ENCODE measurements at places on chromosomes 3 and 15. TPM values are rescaled to one million over a fixed set of nuclear protein-coding genes. Genes with fewer than 3 reads are reported as not detected.

KCNH8 gene
- total RNA-seq, result not detected

TM4SF18 gene
- total RNA-seq, result 1.3 TPM

DNA sequence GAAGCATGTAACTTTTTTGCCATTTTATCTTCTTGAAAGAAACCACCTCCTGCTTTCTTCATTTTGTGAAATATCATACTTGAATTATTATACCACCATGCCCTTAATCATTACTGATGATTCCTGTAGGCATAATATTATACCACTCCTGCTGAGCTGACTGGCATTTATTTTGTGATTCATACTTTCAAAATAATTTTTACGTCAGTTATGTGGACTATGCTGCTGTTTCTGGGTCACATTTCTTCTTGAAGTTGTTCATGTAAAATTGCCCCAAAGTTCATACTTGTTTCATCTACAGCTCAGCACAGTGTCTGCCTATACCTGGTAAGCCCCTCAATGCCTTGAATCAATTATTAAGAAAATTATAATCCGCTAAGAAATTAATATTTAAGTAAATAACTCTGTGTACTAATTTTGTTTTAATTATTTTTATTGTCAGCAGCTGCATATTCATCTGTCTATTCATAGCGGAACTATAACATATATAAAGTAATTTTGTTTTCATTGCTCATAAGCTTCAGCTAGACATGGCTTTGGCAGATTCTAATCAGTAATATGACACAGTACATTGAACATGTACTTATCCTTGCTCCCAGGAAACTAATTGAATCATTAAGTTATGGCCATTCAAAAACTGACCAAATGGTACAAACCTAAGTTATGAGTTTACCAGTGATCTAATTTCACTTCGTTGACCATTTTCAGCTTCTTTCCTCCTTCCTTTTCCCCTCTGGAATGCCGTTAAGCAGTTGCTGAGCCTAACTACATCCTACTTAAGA, 160.0 kb downstream of the NAALADL2 start:
- DNase-seq, result no peak

DNA sequence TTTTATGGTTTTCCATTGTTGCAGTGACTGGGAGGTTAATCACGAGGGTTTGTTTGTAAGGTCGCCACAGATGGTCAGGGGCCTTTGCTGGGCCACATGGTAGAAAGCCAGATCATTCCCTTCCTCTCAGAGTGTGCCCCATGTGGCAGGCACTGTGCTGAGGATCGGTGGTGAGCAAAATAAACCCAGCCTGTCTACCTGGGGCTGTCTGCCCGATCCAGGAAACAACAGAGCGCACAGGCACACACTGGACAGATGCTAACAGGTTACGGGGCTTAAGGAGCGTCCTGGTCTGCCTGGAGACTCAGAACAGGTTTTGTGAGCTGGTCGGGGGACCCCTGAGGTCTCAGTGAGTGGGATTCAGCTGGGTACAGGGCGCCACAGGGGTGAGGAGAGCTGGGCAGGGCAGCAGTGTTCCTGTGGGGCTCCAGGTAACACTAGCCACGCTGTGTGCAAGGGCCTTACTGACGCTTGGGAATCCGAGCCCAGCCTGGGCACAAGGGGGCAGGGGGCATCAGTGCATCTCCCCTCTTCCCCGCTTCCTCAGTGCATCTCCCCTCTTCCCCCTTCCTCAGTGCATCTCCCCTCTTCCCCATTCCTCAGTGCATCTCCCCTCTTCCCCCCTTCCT, 136.4 kb downstream of the DNAJB8 start:
- no peak for DNase-seq

- no peak for DNase-seq
Measured at GRCh38 chr3:34727700-34728099, 911.6 kb upstream of the ARPP21 start.

- DNase-seq, result peak; percentile 89
Measured at GRCh38 chr15:85407421-85408269, 27.2 kb downstream of the AKAP13 start.

GRCh38 chr3:148532326-148532725, 165.4 kb upstream of the AGTR1 start:
- peak; percentile 8 for DNase-seq

GRCh38 chr3:39323494-39323893, 6.0 kb upstream of the CCR8 start:
- DNase-seq, result no peak

DBR1 gene
- 17.5 TPM for total RNA-seq
